ENCODE measurements at places on chromosomes 6 and 20. TPM values are rescaled to one million over a fixed set of nuclear protein-coding genes. Genes with fewer than 3 reads are reported as not detected.

DNA sequence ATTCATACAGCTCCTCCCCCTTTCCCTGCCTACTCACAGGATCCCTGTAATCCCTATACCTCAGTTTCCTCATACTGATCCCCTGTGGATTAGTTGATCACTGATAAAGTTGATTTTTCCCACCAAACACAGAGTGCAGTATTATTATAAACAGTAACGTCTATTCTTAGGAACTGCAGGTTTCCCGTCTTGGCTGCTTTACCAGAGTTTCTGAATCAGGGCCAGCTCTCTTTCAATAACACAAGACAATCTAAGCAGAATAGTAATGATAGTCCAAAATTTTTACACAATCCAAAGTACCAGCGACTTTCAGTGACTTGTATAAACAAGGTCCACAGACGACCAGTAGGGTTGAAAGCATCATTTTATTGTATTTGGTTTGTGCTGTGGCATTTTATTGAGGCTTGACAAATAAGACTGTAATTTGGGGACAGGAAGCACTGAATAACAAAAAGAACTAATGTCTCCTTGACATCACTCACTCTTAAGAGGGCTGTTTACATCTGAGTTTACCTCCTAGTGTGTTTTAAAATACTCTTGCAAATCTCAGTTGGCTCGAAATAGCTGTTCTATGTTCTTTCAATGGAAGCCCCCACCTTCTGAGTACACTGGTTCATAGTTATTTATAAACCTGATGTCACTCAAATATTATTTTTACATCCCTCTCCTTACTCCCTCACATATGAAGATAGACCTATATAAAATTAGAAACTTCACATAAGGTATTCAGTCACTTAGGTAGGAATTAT is 6.1 kb upstream of the JARID2 start:
- no peaks in the 10 kb centered on the region for H3K27me3 ChIP-seq
- H3K4me3 ChIP-seq: no peak overlapping the region
- no peaks in the 10 kb centered on the region for H3K36me3 ChIP-seq
- H3K4me1 ChIP-seq: no peaks in the 10 kb centered on the region
- no peak for DNase-seq

- H3K27ac ChIP-seq: no peak overlapping the region
- H3K27me3 ChIP-seq: no peaks in the 10 kb centered on the region
- H3K4me3 ChIP-seq: no peak overlapping the region
- no peaks in the 10 kb centered on the region for H3K36me3 ChIP-seq
Observed at GRCh38 chr6:138666636-138667035, 106.9 kb upstream of the CCDC28A start.

DNA sequence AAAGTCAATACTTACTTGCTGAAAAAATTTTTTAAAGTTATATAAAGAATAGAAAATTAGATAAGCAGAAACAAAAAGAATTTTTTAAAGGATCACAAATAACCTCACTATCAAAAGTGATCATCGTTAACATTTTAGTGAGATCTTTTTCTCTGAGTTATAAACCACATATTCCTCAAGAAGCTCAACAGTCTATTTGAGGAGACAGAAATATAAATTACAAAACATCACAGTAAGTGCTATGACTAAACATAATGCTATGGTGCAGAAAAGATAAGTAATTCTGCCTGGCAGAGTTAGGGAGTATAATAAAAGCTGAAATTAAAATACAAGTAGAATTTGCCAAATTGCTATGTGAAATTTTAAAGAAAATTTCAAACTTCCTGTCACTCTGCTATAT is 226.7 kb downstream of the LMBRD1 start:
- H3K4me1 ChIP-seq: no peaks in the 10 kb centered on the region
- no peak for DNase-seq
- H3K27me3 ChIP-seq: no peaks in the 10 kb centered on the region
- no peaks in the 10 kb centered on the region for H3K36me3 ChIP-seq
- H3K4me3 ChIP-seq: no peak overlapping the region

- H3K4me3 ChIP-seq: no peak overlapping the region
- no peaks in the 10 kb centered on the region for H3K27me3 ChIP-seq
- DNase-seq: no peak
- no peaks in the 10 kb centered on the region for H3K4me1 ChIP-seq
Observed at GRCh38 chr6:11788043-11788442, 9.4 kb upstream of the ADTRP start.

DNA sequence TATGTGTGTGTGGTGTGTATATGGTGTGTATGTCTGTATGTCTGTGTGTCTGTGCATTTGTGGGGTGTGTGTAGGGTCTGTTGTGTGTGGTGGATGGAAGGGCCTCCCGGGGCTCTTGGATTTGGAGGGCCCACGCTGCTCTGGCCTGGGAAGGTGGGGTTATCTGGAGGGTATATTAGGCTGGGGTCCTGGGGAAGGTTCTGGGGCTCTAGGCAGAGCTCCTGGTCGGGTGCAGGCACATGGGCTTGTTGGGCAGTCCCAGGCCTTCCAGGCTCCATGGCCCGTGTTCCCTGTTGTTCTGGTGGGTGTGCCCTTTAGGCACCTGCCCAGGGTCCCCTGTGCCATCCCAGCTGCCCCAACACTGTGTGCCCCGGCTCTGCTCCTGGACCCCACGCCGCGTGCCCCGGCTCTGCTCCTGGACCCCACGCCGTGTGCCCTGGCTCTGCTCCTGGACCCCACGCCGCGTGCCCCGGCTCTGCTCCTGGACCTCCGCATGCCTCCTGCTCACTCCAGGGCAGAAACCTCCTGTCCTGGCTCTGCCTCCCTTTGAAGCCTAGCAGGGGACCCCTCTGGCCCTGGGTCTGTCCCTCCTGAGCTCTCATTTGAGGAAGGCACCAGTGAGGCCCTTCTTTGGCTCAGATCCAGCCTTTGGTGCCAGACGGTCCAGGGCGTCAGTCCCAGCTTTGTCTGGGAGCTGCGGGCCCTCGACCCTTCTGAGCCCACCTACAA is 10.2 kb upstream of the MYT1 start:
- H3K36me3 ChIP-seq: no peaks in the 10 kb centered on the region
- no peak for DNase-seq
- H3K27ac ChIP-seq: no peak overlapping the region

- H3K4me3 ChIP-seq: peak overlapping the region; percentile 98
- peaks cover 8% of the 10 kb centered on the region for H3K36me3 ChIP-seq
Observed at GRCh38 chr20:63957004-63957689, 931 bp upstream of the UCKL1 start.

DNA sequence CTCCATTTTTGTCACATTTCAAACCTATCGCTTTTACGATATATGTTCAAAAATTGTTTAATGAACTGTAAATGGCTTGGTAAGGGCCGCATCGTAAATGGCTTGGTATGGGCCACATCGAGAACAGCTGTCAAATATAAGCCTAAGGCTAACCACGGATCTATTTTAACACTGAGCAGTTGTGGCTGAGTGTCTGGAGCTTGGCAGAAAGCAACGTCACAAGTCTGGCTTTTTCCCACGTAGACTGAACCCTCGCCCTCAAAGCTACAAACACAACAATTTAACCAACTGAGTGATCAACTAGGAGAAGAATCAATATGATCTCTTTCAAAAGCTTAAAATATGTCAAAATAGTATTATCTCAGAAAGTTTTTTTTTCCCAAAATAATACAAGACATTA is 71.4 kb upstream of the PRSS16 start:
- no peaks in the 10 kb centered on the region for H3K4me1 ChIP-seq
- H3K36me3 ChIP-seq: no peaks in the 10 kb centered on the region
- no peak overlapping the region for H3K27ac ChIP-seq
- no peaks in the 10 kb centered on the region for H3K27me3 ChIP-seq

- no peaks in the 10 kb centered on the region for H3K4me1 ChIP-seq
- H3K36me3 ChIP-seq: no peaks in the 10 kb centered on the region
- no peak overlapping the region for H3K27ac ChIP-seq
- H3K4me3 ChIP-seq: no peak overlapping the region
- H3K27me3 ChIP-seq: no peaks in the 10 kb centered on the region
Observed at GRCh38 chr20:4445784-4446183, 275.9 kb upstream of the PRND start.

DNA sequence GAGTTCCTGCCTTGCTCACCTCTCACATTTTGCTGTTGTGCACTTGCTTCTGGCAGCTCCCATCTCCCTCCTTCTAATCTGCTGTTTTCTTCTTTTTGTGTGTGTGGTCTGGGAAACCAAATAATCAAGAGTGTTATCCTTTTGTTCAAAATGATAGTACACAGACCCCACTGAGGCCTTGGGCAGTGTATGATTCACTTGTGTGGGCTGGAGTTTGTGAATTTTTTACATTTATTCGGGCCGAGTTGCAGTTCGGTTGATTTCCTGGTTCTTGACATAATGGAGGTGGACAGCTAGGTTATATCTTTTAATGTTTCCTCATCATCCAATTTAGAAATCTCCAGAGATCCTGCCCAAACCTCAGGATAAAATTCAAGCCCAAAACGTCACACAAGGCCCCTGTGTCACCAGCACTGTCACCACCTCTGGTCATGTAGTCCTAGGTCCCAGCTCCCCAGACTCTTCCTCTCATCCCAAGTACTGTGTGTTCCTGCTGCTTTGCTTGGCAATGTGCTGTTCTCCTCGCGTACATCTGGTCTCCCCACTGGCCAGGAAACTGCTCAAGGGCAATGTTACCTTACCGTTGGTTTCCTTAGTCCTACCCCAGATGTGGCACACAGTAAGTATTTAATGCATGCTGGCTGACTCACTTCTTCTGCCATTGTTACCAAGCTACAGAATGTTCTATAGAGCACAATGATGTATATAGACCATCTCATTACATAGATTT is 55.7 kb upstream of the PHACTR2 start:
- no peak for DNase-seq
- no peaks in the 10 kb centered on the region for H3K4me1 ChIP-seq
- H3K36me3 ChIP-seq: no peaks in the 10 kb centered on the region

DNA sequence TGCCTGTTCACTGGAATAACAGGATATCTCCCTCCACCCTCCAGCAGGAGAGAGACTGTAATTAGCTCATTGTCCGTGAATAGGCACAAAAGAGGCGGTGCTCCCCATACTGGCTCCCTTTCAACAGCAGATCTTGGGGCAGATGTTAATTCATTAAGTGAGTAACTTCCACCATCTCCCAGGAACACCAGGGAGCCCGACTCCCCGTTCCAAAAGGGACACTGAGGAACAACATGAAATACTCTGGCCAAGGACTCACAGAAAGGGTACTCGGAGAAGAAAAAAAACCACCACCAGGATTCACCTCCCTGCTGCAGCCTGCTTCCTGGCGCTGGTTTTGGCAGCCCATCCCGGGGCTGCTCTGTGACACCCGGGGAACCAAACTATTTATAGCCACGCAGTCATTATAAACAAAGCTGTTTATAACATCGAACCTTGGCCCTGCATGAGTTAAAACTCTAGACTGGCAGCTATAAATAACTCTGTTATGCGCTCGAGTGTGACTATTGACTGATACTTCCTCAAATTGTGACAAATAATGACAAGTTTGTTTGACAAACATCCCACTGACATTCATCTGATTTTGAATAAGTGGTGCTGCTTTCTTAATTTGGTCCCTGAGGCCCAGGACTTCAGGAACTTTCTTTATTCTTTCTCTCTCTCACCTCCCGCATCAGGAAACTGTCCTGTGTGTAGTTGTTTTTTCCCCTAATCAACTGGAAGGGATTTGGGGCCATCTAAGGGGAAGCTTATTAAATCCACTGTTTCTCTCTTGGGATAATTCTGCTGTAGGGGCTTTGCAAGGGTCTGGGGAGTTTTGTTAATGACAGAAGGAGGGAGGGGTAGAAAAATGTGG is 521.6 kb downstream of the CD83 start:
- peak overlapping the region; percentile 19 for H3K27ac ChIP-seq
- peaks cover 2% of the 10 kb centered on the region for H3K4me1 ChIP-seq
- H3K27me3 ChIP-seq: no peaks in the 10 kb centered on the region
- no peaks in the 10 kb centered on the region for H3K36me3 ChIP-seq

DNA sequence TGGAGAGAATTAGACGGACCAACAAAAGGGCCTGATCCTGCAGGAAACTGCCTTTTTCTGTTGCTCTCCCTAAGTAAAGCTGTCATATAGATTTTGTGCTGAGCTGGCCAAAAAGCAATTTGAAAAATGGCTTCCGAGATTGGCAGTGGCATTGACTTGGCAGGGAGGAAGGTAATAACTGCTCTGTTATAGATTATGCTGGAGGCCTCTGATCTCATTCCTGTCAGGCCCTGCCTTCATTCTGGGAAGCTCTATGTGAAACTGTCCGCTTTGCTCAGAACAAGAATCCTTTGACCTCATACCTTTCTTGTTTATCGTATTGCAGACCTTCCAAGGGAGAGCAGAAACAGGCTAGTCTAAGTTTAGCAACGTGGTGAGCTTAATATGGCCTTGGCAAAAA is 234.4 kb downstream of the PHACTR1 start:
- H3K27ac ChIP-seq: no peak overlapping the region
- no peaks in the 10 kb centered on the region for H3K36me3 ChIP-seq
- H3K27me3 ChIP-seq: no peaks in the 10 kb centered on the region

GRCh38 chr20:14830899-14831298 is 493.5 kb upstream of the FLRT3 start:
- no peak for DNase-seq
- no peaks in the 10 kb centered on the region for H3K36me3 ChIP-seq
- H3K27me3 ChIP-seq: no peaks in the 10 kb centered on the region
- H3K4me3 ChIP-seq: no peak overlapping the region
- no peak overlapping the region for H3K27ac ChIP-seq
- no peaks in the 10 kb centered on the region for H3K4me1 ChIP-seq

GRCh38 chr20:14335052-14335451 is 2.4 kb downstream of the FLRT3 start:
- DNase-seq: no peak
- no peaks in the 10 kb centered on the region for H3K36me3 ChIP-seq
- peak overlapping the region; percentile 51 for H3K4me3 ChIP-seq
- no peak overlapping the region for H3K27ac ChIP-seq
- H3K4me1 ChIP-seq: no peaks in the 10 kb centered on the region

Gene ACTL10
- 2.6 TPM for total RNA-seq

Gene SCUBE3
- total RNA-seq: 0.33 TPM

Gene CHMP4B
- 106 TPM for total RNA-seq

Gene KCNK16
- not detected for total RNA-seq

Gene PAK5
- not detected for total RNA-seq
